Kidney glomerular epithelial cell (primary cell): ENCODE measurements at places on chromosomes 3 and 15.

GRCh38 chr3:49255718-49256511, 21.1 kb downstream of the C3orf62 start:
- DNase-seq, result no peak

DNA sequence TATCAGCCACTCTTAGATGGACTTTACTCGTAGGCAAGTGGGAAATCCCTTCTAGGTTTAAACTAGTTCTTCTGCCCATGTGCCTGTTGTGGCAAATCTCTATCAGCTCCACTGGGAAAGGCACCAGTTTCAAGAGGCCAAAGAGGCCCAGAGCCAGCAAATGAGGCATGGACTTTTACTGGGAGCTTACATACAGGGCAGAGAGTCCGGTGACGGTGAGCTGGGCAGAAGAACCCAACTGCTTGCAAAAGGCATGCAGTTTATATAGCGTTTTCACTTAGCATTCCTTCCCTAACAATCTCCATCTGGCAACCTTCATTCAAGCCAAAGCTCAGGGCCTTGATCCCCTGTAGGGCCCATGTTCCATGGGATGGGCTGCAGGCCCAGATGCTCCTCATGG, 93.0 kb upstream of the C3orf80 start:
- no peak for DNase-seq

- no peak for DNase-seq
These were observed 21.0 kb downstream of the PLXNB1 start for GRCh38 chr3:48408823-48409281.

GRCh38 chr3:135868801-135869200, 96.7 kb upstream of the PPP2R3A start:
- DNase-seq, result no peak

DNA sequence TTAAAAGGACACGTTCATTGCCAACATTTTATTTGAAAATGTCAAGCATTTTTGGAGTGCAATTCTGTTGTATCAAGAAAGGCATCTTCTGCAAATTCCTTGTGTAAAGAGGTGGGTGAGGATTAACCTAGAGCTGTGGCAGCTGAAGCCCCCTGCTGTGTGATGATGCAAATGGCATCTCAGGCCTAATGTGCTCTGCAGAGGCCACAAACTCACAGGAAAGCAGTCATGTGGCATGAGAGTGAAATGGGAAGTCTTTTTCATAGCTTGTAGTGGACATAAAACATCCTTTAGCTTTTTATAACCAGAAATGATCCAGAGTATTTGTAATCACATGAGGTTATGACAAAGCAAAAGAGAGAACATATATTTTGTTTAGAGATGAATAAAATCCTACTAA, 6.4 kb downstream of the CADM2 start:
- DNase-seq, result peak; percentile 3

GRCh38 chr3:77137559-77137958, 97.7 kb downstream of the ROBO2 start:
- no peak for DNase-seq

DNA sequence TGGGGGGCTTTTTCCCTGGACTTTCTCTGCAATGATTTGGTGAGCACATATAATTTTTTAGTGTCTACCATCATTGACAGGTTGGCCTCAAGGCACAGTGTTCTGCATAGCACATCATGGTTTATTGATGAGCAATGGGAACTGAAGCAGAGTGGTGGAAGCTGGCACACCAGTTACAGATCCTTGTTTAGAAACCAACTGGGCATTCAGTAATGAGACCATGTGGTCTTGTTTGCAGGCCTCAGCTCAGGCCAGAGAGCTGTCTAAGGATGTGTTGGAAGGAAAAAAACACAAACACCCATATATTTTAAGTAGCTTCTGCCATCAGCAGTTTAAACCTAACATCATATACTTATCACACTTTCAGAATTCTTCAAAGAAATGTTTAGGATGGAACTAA, 610.6 kb downstream of the ROBO1 start:
- DNase-seq, result no peak

DNA sequence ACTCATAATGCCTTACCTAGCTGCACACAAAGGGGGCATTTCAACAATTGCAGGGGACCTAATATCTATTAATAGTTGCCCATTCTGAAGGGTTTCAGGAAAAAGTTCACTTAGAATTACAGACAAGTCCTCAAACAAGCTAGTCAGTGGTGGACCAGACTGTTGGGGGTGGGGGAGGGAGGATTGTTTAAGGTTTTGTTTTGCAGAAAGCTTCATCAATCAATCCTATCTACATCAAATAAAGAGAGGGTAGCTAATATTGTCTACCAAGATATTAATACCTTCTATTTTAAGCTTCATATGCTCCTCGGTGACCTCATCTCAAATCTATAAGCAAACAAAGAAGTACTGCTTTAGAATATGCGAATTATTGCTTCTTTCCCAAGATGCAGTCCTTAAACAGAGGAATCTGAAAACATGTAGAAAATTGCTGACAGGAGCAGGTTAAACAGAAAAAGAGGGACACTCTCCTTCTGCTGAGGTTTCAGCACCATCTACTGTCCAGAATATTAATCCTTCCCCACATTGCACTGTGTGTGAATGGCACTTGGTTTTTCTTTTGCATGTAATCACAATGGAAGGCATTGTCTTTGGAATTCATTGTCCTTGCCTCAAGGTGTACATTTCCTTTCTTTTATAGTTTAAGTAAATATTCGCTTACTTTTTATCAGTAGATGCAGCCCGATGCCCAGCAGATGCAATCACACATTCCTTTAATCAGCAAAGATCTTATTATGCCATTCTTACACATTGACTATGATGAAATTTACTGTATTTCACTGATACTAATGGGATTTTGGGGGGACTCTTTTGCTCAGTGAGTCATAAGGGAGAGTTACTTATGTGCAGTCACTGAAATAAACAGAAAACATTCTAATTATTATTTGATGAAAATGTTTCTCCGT, 94.7 kb downstream of the IL5RA start:
- peak; percentile 74 for DNase-seq

- DNase-seq, result no peak
These were observed 75.8 kb downstream of the RORA start for GRCh38 chr15:61153291-61153690.

DNA sequence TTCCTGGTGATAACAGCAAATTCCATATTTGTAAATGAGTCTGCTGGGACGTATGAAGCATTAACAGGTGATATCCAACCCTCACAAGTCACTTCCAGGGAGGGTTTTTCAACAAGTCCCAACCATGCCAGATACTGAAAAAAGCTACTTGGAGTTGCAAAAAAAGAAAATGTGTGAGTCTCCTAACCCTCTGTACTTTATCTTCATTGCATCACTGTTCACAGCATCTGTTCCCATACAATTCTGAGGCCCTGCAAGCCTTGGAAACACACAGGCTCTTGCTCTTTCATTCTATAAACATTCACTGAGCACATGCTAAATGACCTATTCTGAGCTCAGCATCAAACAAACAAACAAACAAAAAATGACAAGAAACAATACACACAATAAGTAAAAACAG, 120.8 kb downstream of the RFTN1 start:
- no peak for DNase-seq

GRCh38 chr3:179026636-179027035, 45.0 kb downstream of the ZMAT3 start:
- DNase-seq, result peak; percentile 7

DNA sequence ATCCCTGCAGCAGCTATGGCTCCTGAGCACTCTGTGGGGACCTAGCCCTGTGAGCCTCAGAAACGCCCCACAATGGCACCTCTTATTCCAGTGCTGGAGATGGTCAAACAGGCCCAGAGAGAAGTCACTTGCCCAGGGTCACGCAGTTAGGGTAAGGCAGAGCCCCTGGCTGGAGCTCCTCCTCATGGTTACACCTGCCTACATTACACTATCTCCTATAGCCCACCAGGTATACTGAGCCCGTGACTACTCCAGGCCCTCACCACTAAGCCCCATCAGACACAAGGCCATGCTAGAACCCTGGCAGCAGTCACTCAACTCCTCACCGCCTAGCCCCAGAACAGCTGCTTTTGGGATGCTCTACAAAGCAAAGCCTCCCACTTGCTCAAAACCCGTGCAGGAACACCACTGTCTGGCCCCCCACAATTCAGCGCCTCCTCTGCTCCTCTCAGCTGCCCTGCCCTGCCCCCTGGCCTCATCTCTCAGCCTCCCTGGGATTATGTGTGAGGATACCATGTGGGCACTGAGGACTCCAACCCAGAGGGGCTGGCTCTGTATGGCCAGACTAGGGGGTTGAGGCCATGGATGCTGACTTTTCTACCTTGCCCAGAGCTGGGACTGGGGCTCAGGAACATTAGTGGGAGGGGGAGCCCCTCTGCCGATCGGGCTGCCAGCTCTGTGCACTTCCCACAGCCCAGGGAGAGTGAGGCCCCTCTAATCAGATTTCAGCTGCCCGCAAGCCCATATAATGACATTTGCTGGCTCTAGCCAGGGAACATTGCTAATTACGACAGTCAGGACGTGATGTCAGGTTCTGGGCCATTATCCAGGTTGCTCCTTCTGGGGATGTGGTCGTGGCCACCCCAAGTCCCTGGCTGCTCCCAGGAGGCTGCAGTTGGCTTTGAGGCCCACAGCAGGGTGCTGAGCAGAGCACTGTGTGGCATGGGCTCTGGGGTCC, 4.0 kb downstream of the NT5DC2 start:
- DNase-seq, result no peak

GRCh38 chr3:100630664-100631063, 21.3 kb downstream of the ADGRG7 start:
- no peak for DNase-seq

- DNase-seq, result peak; percentile 46
These were observed 5.2 kb upstream of the ADAMTS9 start for GRCh38 chr3:64693031-64693430.

DNA sequence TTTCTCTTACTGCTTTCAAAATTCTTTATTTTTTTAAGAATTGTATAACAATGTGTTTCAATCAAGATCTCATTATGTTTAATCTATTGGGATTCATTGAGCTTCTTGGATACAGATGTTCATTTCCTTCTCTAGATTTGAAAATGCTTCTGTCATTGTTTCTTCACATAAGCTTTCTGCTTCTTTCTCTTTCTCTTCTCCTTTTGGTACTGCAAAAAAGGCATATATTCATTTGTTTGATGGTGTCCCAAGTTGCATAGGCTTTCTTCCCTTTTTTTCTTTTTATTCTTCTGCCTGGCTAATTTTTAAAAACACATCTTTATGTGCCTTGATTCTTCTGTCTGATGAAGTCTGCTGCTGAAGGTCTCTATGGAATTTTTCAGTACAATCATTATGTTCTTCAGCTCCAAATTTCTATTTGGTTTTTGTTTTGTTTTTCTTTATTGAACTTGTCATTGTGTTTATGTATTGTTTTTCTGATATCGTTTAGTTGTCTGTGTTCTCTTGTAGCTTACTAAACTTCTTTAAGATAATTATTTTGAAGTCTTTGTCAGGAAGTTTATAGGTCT, 88.9 kb downstream of the DTWD1 start:
- DNase-seq, result no peak

- DNase-seq, result no peak
These were observed 213.4 kb upstream of the TBL1XR1 start for GRCh38 chr3:177410730-177411129.

- peak; percentile 61 for DNase-seq
These were observed 9.2 kb upstream of the SEMA4B start for GRCh38 chr15:90191794-90192509.

DNA sequence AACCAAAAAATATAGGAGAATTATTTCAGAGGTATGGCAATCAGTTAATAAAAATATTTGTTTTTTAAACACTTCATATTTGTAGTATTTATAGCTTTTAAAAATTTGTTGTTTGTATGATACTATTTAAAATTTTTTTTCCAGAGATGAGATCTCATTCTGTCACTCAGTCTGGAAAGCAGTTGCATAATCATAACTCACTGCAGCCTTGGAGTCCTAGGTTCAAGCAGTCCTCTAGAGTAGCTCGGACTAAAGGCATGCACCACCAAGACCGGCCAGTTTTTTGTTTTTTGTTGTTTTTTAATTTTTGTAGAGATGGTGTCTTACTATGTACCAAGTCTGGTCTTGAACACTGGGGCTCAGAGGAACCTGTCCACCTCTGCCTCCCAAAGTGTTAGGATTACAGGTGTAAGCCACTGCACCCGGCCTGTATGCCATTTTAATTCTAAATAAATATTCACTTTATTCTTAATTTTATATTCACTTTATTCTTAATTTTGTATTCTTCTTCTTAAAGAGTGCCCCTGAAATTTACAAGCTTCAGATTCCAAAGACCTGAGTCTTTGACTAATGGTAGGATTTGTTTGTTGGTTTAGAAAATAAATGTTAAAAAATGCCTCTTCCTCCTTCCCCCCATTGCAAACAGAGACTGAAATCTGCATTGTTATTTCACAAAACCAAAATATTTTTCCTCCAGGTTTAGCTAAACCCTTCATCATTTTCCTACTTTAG, 9.4 kb downstream of the TGFBR2 start:
- DNase-seq, result no peak

DNA sequence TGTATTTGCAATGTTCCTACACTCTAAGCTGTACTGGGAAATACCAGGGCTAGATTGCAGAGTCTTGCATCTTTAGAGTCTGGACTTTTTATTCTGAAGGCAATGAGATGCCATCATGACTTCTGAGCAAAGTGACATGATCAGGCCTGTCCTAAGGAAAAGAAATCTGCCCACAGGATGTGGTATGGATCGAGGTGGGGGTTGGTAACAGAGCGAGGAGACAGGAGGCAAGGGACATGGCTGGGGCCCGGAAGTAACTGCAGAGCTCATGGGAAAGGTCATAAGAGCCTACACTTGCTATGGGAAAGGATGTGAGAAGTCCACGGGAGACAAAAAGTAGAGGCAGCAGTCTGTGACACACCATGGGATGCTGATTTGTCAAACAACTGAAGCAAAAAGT, 121.5 kb downstream of the OXNAD1 start:
- no peak for DNase-seq

GRCh38 chr15:91627473-91628278, 225.8 kb upstream of the SLCO3A1 start:
- DNase-seq, result no peak

DNA sequence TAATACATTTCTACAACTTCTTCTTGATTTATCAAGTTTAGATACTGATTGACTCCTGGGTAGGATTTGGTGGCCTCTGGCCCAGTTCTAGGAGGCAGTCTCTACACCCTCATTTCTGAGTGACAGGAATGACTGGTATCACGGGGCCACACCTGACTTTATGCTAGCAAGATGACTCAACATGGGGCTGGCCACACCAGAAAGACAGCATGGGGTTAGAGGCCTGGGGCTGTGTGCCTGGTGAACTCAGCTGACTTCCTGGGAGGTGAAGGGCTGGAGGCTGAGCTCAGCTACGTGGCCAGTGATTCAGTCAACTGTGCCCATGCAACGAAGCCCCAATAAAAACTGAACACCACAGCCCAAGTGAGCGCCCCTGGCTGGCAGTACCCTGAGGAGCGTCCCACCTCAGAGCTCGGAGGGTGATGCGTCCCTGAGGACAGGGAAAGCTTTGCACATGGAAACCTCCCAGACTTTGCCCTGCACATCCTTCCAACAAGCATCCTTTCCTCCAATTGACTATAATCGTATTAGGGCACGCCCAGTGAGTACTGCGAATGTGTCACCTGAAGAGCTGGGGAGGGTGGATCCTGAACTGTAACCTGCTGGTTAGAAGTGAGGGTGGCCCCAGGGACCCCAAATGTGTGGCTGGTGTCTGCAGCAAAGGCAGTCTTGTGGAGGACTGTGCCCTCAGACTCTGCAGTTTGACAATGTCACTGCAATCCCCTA, 57.2 kb downstream of the NIPA2 start:
- peak; percentile 29 for DNase-seq
